ENCODE measurements at places on chromosomes 6 and 20.

DNA sequence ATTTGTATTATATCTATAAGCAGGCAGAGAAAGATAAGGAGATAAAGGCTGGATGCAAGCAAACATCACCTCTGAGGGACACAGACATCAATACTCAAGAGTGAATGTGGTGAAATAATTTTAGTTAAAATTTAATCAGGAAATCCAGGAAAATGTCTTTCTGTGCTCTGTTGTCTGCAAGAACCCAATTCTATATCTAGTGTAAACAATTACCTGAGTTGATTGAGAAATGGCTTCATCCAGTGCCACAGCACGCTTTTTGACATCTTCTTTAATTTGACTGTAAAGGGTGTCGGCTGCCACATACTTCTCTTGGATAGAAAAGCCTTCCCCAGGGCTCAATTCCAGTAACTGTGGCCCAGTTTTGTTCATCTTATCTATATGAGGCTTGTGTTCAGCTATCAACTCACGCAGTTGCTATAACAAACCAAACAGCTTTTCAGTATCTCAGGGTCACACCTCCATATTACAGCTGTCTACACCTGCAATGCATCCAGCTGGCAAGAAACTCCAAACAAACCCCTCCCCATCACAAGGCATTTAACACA, 131.6 kb downstream of the DST start:
- no peaks in the 10 kb centered on the region for H3K36me3 ChIP-seq
- H3K4me1 ChIP-seq: no peaks in the 10 kb centered on the region
- no peak overlapping the region for H3K27ac ChIP-seq
- no peaks in the 10 kb centered on the region for H3K27me3 ChIP-seq
- no peak overlapping the region for H3K4me3 ChIP-seq

- peaks cover 3% of the 10 kb centered on the region for H3K27me3 ChIP-seq
- no peaks in the 10 kb centered on the region for H3K4me1 ChIP-seq
- H3K4me3 ChIP-seq: no peak overlapping the region
- no peak for DNase-seq
Observed at GRCh38 chr6:56377295-56377694, 129.9 kb upstream of the COL21A1 start.

GRCh38 chr6:108686896-108687295, 126.2 kb downstream of the FOXO3 start:
- no peaks in the 10 kb centered on the region for H3K27me3 ChIP-seq
- H3K4me1 ChIP-seq: no peaks in the 10 kb centered on the region
- no peak for DNase-seq
- no peak overlapping the region for H3K4me3 ChIP-seq

GRCh38 chr6:39819676-39820075, 27.5 kb downstream of the DAAM2 start:
- DNase-seq: no peak
- H3K4me1 ChIP-seq: no peaks in the 10 kb centered on the region
- H3K27ac ChIP-seq: no peak overlapping the region
- H3K4me3 ChIP-seq: no peak overlapping the region

DNA sequence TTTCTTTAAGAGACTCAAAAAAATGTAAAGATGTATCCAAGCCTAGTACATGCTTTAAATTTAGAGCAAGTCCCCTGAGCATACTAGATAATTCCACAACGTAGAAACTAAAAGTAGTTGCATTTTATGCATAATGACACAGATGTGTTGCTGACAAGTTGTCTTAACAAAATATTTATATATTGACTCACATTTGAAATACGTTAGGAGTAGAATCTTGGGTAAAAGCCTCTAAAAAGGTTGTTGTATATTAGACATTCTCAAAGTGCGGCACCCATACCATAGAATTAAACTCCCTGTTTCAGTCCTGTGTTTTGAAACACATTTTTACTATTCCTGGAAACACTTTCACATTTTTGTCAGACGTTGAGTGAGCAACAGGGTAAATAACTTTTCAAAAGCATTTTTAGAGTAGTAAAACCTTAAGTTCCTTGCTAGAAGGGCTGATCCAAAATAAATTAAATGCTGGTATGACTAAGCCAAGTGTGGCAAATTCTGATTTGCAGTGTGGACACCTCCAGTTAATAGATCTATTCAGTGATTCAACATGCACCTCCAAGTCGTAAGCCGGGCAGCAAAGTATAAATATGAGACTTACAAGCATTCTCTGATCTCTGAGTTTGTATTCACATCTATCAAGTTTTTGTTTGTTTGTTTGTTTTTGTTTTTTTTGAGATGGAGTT, 97.5 kb downstream of the GMDS start:
- no peaks in the 10 kb centered on the region for H3K36me3 ChIP-seq
- no peak for DNase-seq
- H3K4me3 ChIP-seq: no peak overlapping the region

DNA sequence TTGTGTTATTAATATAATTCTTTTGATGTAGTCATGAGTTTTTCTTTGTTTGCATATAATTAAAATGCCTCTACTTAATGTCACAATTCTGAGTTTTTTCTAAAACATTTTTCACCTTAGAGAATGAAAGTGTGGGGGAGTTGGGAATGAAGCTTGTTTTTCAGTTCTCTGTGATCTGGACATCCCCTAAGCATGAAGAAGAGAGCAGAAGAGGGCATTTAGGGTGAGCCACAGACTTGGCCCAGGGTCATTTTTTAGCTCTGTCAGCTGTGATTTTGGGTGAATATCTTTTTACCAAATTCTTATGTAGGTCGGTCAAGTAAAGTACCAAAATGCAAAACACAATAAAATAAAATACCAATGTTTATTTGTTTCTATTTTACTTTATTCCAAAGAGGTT, 3.9 kb downstream of the OTOR start:
- H3K27me3 ChIP-seq: peaks cover 13% of the 10 kb centered on the region
- H3K36me3 ChIP-seq: no peaks in the 10 kb centered on the region
- H3K4me3 ChIP-seq: no peak overlapping the region

GRCh38 chr20:17407550-17407949, 123.6 kb downstream of the BFSP1 start:
- no peaks in the 10 kb centered on the region for H3K36me3 ChIP-seq
- no peaks in the 10 kb centered on the region for H3K4me1 ChIP-seq
- H3K27me3 ChIP-seq: peaks cover 23% of the 10 kb centered on the region
- no peak overlapping the region for H3K4me3 ChIP-seq
- DNase-seq: no peak

DNA sequence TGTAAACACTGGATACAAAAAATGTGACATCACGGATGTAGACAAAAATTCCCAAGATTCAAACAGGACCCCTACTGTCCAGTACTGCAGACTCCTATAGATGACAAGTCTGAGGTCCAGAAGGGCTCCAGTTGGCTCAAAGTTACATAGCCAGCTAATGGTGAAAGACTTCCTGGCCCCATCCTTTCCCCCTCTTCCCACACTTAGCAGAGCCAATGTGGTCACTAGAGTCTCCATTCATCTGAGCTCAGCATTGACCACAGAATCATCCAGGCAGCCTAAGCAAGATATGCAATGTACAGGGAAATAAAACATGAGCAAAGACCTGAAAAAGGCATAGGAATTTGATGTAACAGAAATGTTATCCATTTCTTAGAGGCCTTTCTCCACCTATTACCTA, 180.5 kb downstream of the ADAT2 start:
- no peaks in the 10 kb centered on the region for H3K4me1 ChIP-seq
- H3K36me3 ChIP-seq: no peaks in the 10 kb centered on the region
- no peak overlapping the region for H3K4me3 ChIP-seq

DNA sequence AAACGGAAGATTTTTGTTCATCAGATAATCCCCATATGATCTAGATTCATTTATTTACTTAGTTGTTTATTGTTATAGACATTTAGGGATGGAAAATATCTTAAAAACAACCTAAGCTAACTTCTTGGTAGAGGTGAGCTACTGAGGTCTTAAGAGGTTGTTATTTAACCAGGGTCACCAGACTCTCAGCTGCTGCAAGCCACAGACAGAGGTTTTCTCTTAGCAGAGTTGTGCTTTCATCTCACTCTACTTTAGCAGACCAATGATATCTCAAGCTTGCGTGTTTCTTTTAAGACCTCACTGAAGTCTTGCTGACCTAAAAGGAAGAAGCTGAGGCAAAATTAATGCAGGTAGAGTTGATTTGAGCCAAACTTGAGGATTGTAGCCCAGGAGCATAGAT, 43.6 kb downstream of the NCOA7 start:
- DNase-seq: no peak
- no peak overlapping the region for H3K27ac ChIP-seq
- peaks cover 3% of the 10 kb centered on the region for H3K36me3 ChIP-seq
- H3K4me1 ChIP-seq: peaks cover 29% of the 10 kb centered on the region
- H3K27me3 ChIP-seq: no peaks in the 10 kb centered on the region
- no peak overlapping the region for H3K4me3 ChIP-seq

- H3K4me3 ChIP-seq: no peak overlapping the region
- H3K27me3 ChIP-seq: no peaks in the 10 kb centered on the region
- DNase-seq: no peak
- no peak overlapping the region for H3K27ac ChIP-seq
- peaks cover 3% of the 10 kb centered on the region for H3K36me3 ChIP-seq
Observed at GRCh38 chr6:31720196-31720770, 1.3 kb downstream of the LY6G6C start.

DNA sequence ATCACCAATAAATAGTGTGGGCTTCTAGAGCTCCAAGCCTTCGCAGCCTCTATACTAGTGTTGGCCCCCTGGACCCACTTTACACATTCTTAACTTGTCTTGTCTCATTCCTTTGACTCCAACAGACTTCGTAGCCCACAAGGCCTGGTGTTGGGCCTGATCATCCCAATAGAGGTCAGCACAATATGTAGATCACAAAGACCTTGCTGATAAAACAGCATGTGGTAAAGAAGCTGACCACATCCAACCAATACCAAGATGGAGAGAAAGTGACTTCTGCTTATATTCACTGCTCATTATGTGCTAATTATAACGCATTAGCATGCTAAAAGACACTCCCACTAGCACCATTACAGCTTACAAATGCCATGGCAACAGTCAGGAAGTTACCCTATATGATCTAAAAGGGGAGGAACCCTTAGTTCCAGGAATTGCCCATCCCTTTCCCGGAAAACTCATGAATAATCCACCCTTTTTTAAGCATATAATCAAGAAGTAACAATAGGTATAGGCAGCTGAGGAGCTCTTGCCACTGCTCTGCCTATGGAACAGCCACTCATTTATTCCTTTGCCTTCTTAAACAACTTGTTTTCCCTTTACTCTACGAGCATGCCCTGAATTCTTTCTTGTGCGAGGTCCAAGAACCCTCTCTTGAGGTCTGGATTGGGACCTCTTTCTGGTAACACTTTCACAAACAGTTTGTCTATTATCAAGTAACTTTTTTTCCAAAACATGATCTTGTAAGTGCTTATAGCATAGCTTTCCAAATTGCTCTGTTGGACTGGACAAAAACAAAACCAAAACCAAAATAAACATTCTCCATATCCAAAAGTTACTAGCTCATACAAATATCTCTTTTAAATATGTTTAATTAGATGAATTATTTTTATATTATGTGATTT, 54.6 kb upstream of the ECHDC1 start:
- H3K4me3 ChIP-seq: no peak overlapping the region
- DNase-seq: no peak
- H3K27me3 ChIP-seq: no peaks in the 10 kb centered on the region
- H3K36me3 ChIP-seq: no peaks in the 10 kb centered on the region
- no peak overlapping the region for H3K27ac ChIP-seq
- H3K4me1 ChIP-seq: no peaks in the 10 kb centered on the region

Data from activated B cell treated with CpG ODN at 0.5 μM for 24 hours (primary cell).